ENCODE measurements at places on chromosomes 7 and 10.
A peak's percentile ranks its signal among the peaks of the same experiment; 100 is the strongest.

DNA sequence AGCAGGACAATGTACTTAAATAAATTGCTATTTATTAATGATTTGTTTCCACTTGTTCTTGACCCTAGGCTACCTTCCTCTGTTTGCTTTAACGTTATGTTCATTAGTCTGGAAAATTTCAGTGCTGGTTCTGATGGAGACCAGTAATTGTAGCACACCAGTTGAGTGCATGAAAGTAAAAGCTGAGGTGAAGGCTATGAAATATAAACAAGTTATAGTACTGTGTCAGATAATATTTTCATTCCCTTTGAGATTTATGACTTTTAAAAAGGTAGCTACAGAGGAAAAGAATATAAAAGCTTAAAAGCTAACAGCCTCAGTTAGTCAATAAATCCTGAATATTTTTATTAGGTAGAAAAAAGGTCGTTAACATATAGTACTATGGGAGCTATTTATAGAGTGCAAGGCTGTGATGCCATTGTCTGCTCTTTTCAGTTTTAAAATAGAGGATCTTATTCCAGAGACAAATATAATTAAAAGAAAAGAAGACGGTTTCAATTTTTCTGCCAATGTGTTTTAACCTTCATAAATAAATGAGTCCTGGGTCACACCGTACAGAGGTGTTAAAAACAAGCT lies 351.8 kb upstream of the ETV1 start:
- DNase-seq: no peak

GRCh38 chr7:135976312-135977006 lies 700 bp downstream of the MTPN start:
- DNase-seq: peak; percentile 44

DNA sequence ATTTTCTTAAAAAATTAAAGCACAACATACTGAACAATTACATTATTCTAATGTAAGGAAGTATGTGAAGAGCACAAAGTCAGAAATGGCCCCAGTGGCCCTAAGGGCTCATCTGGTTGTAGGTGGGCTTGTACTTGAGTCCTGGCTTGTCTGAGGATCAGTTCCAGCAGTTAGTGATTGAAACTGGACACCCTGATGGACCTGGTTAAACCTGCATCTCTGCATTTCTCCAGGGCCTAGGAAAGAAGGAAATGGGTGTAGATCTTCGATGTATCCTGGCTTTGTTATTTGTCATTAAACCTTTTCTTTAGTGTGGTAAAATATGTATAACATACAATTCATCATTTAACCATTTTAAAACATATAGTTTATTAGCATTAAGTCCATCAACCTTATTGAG lies 9.7 kb upstream of the AKR1C2 start:
- no peak for DNase-seq

DNA sequence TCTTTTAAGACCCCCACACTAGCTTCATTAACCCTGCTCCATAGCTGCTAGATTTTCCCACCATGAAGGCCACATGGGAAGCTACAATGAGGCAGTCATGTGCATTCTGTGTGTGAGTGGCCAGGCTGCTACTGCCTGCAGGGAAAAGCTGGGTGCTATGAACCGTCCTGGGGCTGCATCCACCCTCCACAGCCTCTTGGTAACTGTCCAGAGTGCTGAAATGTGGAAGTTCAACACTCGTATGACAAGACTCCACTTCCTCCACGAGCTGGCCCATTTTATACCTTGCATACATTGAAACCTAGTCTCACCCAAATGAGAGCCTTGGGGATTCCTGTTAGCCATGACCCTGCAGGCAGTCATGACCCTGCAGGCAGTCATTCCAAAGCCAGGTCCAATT lies 59.4 kb downstream of the CUZD1 start:
- DNase-seq: no peak

GRCh38 chr7:114860206-114860605 lies 61.7 kb upstream of the MDFIC start:
- DNase-seq: no peak

DNA sequence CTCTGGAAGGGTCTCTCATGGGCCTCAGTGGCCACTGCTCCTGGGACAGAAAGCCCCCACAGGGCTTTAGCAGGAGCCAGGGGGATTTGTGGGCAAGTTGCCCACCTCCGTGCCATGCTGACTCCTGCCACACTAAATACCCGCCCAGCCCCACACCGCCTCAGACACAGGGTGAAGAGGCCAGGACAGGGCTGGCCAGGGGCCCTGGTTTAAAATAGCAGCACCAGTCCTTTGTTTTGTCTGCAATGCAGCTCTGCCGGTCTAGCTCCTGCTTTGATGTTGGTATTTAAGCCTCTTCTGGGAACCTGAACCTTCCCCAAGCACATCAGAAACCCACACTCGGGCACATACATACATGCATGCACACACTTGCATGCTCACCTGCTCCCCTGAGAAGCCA lies 14.4 kb upstream of the TNRC18 start:
- no peak for DNase-seq

DNA sequence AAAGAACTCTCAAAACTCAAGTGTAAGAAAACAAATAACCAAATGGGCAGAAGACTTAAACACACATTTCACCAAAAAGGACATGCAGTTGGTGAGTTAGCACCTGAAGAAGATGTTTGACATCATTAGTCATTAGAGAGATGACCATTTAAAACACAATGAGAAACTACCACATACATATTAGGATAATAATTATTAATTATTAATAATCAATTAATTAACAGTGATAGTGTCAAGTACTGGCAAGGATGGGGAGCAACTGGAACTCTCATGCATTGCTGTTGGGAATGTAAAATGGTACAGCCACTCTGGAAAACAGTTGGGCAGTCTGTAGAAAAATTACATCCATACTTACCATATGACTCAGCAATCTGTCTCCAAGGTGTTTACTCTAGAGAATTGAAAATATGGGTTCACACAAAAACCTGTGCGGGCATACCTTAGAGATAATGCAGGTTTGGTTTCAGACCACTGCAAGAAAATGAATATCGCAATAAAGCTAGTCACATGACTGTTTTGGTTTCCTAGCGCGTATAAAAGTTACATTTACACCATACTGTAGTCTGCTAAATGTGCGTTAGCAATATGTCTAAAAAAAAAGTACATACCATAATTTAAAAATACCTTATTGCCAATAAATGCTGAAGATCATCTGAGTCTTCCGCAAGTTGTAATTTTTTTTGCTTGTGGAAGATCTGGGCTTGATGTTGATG lies 30.3 kb downstream of the ARID5B start:
- no peak for DNase-seq

- DNase-seq: no peak
These were observed 151.0 kb upstream of the NEBL start for GRCh38 chr10:21048068-21048467.

DNA sequence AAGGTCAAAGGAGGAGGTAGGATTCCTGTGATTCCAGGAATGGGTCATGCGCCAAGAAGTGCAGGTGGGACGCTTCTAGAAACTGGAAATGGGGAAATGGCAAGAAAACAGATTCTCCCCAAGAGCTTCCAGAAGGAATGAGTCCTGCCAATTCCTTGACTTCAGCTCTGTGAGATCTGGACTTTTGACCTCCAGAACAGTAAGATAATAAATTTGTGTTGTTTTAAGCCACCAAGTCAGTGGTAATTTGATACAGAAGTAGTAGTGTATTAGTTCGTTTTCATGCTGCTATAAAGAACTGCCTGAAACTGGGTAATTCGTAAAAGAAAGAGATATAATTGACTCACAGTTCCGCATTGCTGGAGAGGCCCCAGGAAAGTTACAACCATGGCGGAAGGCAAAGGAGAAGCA lies 178.6 kb upstream of the GALNT17 start:
- DNase-seq: no peak

- DNase-seq: no peak
These were observed 162.2 kb downstream of the EGFR start for GRCh38 chr7:55180963-55181542.

DNA sequence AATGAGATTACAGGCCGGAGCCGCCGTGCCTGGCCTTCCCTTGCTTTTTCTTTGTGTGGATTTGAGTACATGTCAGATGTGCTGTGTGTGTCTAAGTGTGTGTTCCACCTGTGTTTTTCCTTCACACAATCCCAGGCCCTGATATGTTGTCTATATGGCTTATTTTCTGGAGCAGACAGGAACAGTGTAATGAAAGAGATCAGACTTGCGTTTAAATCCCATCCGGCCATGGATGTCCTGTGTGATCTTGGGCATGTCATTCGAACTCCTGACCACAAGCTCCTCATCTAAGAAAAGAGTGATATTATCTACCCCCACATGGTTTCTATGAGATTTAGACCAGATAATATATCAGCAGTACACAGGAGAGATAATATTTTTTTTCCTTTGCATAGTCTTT lies 37.2 kb downstream of the APBB1IP start:
- DNase-seq: no peak

GRCh38 chr7:99325001-99325493 lies 651 bp upstream of the ARPC1A start:
- no peak for DNase-seq

DNA sequence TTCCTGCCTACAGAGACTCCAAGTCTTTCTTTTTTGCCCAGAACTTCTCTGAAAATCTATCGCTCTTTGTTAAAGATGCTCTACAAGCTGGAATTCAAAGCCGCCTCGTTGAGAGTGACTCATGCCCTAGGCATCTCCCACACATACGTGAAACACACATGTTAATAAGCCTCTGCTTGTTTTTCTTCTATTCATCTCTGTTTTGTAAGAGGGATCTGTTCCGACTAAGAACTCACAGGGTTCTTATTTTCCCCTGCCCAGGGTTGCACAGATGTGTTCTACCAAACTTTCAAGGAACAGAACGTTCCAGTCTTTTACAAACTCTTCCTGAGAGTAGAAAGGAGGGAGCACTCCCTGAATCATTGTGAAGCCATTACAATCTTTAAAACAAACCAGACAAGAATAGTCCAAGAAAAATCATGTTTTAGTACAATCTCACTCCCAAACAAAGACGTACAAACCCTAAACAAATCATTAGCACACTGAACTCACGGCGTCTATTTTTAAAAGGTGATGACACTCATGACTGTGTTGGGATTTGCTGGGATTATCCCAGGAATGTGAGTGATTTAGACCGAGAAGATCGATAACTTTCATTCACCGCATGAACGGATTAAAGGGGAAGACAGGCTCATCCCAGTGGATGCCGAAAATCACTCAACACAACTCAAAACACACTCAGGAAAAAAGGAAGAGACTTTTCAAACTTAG lies 55.3 kb upstream of the INPP5A start:
- DNase-seq: no peak

- DNase-seq: no peak
These were observed 6.1 kb upstream of the CREB5 start for GRCh38 chr7:28406192-28406591.

DNA sequence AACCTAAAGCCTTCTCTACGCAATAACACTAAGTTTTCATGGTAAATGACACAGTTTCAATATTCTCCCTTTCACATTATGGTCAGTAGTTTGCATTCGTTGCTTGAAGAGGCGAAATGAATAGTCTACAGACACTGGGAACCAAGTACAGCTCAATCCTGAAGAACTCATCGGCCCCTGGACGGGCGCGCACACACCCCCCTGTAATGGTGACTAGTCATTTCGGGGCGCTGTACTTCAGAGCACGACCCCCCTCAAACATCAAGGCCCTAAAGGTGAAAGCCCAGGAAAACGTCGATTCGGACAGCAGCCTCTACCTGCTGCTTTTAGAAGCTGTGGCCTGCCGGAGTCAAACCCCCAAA lies 1.0 kb downstream of the NT5C2 start:
- DNase-seq: peak; percentile 21

DNA sequence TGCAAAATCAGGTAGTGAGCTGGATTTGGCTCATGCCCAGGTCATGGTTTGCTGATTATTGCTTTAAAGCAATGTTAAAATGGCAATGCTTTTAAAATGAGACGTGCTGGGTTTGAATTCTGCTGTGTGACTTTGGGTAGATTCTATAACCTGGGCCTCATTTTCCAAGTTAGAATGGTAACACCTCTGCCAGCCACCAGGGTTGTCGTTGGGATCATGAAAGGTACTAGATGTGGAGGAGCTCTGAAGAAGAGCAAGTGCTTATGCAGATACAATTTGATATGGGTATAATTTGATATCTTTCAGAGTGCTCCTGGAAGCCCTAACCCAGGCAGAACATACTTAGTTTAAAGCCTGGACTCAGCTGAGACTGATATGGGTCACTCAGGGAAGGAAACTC lies 60.0 kb downstream of the EVX1 start:
- DNase-seq: no peak

- no peak for DNase-seq
These were observed 41.3 kb downstream of the PAPOLB start for GRCh38 chr7:4820405-4820966.

DNA sequence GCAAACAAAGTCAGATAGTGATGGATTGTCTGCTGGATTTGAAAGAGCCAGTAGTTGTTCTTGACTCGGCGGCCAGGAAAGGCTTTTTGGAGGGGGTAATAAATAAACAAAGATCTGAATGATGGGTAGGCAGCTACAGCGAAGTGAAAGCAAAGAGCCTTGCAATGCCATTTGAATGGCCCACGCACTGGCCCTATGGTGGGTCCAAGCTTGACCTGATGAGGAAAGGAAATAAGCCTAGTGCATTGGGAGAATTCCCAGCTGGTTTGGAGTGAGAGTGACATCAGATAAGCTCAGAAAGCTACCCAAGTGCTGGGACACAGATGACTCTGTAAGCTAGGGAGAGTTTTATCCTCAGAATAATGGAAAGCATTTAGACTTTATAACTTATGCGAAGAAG lies 365.2 kb downstream of the PLXDC2 start:
- DNase-seq: no peak

GRCh38 chr7:11213266-11213665 lies 239.6 kb downstream of the PHF14 start:
- DNase-seq: no peak

- DNase-seq: peak; percentile 68
These were observed at the start of gene MNX1 for GRCh38 chr7:157010588-157011332. TSS of gene MNX1 (minus strand) at chr7:157010663. CDS start at chr7:157010350, 313 bp downstream.

DNA sequence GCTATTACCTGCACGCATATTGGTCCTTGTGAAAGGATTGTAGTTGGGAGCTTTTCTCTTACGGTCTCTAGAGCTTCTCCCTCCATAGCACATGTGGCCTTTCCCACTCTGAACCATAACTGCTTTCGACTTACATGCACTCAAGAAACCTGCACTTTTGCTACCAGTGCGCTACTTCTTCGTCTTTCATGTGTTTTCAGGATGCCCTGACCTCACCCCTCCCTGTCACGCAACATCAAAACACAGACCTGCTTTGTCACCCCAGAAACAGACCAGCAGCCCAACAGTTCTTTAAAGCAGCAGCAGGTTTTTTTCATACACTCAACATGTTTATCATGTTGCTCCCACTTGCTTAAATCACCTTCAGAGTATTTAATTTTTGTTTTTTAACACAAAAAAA lies 243.5 kb upstream of the TCF7L2 start:
- DNase-seq: no peak

- DNase-seq: no peak
These were observed 11.8 kb downstream of the CUTC start for GRCh38 chr10:99743841-99744240.

GRCh38 chr7:6725003-6725402 lies 18.3 kb upstream of the ZNF12 start:
- DNase-seq: no peak

Data from activated CD4-positive, alpha-beta T cell treated with anti-CD3 and anti-CD28 coated beads for 48 hours (primary cell).